ENCODE measurements at places on chromosomes 1 and 21. TPM values are rescaled to one million over a fixed set of nuclear protein-coding genes. Genes with fewer than 3 reads are reported as not detected.

TEDDM1 gene
- total RNA-seq, result not detected

OR2T5 gene
- total RNA-seq, result not detected

ARHGAP29 gene
- 1.8 TPM for total RNA-seq

CCDC185 gene
- not detected for total RNA-seq

NPL gene
- 4.4 TPM for total RNA-seq

CENPL gene
- 38.3 TPM for total RNA-seq

PHGDH gene
- 452 TPM for total RNA-seq

COL24A1 gene
- total RNA-seq, result 0.34 TPM

HMGCS2 gene
- total RNA-seq, result not detected

OPRD1 gene
- total RNA-seq, result not detected

RRP1B gene
- 62.0 TPM for total RNA-seq

VASH2 gene
- total RNA-seq, result 0.74 TPM

NBPF4 gene
- not detected for total RNA-seq

HES4 gene
- total RNA-seq, result 7.8 TPM

MUL1 gene
- total RNA-seq, result 17.0 TPM
